CD4-positive, alpha-beta T cell treated with Interleukin-4 for 1 hour (primary cell): ENCODE measurements at places on chromosomes 12 and 14.

DNA sequence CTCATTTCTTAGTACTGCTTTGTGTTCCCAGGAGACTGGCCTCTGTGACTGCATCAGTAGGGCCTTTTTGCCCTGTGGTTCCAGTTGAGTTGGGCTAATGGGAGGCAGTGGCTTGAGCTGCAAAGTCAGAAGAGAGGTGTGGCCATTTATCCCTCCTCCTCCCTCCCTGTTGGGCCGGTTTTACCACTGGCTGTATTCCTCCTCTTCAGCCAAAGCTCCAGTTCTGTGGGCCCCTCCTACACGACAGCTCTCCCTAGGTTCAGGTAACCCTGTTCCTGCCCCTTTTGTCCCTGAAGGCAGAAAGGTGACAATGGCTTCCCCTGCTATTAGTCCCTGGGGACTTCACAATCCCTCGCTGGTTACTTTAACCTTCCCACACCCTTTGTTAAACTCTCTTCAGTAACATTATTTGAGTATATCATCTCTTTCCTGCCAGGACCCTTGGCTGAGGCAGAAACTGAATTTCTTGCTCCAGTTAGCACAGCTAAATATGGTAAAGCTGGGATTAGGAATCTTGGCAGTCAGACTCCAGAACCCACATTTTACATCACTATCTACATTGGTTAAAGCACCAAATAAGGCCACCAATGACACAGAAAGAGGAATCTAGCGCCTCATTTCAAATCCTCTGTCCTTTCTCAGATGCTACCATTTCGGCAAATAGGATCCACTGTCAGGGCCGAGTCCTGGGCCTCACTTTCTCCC, 121.9 kb upstream of the SLC35F4 start:
- no peak for DNase-seq

DNA sequence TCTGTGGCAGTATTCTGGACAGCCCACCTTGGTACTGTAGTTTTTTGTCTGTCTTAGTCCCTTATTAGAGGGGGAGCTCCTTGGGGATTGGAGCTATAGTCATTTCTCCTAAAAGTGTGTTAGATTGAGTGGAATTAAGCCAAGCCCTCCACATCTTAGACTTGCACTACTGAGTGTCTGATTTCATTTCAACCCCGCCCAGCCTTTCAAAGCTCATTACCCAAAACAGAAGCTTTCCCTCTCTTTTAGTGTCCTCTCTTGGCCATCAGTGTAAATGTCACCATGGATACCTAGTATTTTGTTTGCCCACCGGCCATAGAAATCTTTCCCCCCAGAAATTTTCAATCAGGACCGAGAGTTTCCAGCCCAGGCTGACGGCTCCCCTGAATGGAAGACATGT, 74.5 kb downstream of the LRRC74A start:
- DNase-seq: no peak

- no peak for DNase-seq
These were observed 50.1 kb upstream of the RERGL start for GRCh38 chr12:18139989-18140596.

GRCh38 chr14:61343471-61343870, 22.1 kb downstream of the PRKCH start:
- no peak for DNase-seq

DNA sequence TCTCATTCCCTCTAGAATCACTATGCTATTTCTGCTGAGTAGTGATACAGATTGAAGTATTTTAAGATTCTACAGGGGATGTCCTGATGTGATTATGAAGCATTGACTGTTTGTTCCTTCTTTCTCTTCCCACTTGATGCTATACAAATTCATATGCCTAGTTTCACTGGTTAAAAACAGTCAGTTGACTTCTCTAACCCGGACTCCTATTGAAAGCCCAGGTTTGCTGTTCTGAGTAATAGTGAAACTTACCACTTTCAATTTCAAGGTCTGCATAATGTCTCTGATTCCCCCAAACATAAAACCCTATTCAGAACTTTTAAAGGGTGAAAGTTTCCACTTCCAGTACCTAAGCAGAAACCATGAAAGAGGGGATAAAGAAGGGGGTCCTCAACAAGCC, 117.7 kb upstream of the RPL10L start:
- DNase-seq: no peak

DNA sequence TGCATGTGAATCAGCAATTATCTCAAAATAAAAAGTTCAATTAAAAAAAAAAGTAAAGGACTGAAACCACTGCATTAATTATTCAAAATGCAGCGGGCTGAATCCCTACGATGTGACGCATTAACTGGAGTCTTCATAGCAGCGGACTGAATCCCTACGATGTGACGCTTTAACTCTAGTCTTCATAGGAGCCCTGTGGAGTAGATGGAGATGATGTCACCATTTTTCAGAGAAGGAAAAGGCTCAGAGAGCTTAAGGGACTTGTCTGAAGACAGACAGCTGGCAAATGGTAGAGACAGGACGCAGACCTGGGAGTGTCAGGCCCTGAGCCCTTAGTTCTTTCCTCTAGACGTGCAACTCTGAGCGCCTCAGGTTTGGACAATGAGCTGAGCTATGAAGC, 168.0 kb upstream of the MYL2 start:
- no peak for DNase-seq

DNA sequence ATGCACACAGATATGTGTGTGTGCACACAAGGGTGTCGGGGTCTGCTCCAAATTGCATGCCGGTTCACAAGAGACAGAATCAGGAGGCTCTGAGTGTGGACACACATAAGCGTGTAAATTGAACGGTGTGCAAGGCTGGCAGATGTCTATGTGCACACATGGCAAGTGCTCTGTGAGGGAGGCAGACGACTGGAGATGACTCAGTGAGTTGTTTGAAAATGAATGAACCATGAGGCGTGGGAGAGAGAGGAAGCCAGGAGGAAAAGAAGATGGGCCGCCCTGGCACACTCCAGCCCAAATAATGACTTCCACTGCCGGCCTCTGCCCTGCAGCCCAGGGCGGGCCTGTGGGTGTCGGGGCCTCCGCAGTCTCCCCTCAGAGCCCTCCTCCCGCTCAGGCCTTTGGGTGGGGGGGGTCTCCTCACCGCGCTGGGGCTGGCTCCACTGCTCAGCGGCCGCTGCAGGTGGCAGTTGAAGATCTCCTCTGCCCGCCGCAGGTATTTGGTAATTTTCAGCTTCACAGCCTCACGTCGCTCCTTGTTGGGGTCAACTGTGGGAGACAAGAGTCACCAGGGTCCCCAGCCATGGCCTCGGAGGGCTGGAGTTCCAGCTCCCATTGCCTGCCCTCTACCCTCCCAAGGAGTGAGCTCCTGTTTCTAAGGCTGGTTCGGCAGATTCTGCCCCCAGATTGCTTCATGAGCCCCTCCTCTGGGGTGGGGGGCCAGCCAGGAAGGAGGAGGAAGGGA, 3.5 kb downstream of the RPS6KL1 start:
- no peak for DNase-seq

DNA sequence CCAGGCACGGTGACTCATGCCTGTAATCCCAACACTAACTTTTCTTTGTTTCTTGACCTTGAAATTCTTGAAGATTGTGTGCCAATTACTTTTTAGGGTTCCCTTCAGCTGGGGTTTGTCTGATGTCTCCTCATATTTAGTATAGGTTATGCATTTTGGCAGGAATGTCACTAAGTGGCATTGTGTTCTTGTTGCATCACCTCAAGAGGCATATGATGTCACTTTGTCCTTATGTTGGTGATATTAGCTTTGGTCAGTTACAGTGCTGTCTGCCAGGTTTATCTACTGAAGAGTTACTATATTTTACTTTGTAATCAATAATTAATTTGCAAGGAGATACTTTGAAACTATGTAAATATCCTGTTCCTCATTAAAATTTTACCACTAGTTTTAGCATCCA, 61.0 kb upstream of the BTG1 start:
- DNase-seq: no peak

- no peak for DNase-seq
These were observed 107.2 kb downstream of the ZFC3H1 start for GRCh38 chr12:71556448-71556847.

DNA sequence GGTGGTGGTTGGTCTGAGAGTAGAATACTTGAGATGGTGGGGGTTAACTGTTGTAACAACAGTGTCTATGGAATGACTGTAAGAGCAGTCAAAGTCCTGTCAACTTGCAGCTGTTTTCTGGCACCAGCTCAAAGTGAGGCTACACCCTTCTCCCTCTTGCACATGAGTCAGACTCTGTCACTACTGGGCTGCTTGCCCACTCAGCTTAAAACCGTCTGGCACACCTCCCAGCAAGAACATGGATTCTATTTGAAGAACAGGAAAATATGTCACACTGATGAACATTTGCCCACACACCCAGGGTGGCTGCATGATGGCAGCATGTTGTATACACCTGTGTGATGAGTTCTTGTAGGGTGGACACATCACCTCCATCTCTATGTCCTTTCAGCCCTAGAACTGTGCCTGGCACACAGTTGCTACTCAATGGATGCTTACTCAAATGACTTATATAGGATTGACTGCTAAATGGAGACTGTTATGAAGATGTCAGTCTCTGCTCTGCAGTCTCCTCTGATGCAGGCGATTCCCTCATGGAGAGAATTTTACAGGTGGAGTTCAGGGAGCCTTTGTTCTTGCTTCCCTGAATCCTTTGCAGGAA, 19.3 kb upstream of the SERPINA6 start:
- no peak for DNase-seq

GRCh38 chr14:94724993-94725392, 44.9 kb downstream of the GSC start:
- no peak for DNase-seq

DNA sequence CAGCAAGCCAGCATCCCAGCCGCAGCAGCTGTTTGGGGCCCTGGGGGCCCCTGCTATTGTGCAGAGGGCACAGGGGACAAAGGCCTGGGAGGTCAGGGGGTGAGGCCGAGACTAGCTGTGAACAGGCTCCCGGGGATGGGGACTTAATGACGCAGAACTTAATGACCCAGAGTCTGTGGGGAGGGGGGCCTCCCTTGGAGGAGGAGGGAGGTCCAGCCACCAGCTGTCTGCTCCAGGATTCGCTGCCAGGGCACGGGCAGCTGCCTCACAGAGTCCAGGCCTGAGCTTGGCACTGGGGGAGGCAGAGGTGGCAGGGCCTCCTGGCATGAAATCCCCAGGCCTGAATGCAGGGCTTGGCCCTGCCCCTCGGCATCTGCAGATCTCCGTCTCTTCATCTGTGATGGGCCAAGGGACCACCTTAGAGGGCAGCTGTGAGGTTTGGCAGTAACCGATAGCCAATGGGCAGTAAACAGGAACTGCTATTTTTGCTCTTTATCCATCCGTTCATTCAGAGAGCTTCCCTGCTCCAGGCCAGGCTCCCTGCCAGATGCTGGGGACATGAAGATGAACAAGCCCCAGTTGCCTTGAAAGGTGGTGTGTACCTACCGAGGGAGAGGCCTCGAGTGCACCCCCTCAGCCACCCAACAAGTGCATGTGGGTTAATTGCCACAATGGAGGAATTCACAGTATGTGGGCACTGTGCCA, 6.7 kb downstream of the FAM222A start:
- DNase-seq: no peak
